Hypothalamus (tissue), 51 donors: ENCODE measurements at places on chromosomes 16 and 17.
A peak's percentile ranks its signal among the peaks of the same experiment; 100 is the strongest.

GRCh38 chr17:48241770-48242497 lies 134.4 kb downstream of the SNX11 start:
- DNase-seq: no peak

DNA sequence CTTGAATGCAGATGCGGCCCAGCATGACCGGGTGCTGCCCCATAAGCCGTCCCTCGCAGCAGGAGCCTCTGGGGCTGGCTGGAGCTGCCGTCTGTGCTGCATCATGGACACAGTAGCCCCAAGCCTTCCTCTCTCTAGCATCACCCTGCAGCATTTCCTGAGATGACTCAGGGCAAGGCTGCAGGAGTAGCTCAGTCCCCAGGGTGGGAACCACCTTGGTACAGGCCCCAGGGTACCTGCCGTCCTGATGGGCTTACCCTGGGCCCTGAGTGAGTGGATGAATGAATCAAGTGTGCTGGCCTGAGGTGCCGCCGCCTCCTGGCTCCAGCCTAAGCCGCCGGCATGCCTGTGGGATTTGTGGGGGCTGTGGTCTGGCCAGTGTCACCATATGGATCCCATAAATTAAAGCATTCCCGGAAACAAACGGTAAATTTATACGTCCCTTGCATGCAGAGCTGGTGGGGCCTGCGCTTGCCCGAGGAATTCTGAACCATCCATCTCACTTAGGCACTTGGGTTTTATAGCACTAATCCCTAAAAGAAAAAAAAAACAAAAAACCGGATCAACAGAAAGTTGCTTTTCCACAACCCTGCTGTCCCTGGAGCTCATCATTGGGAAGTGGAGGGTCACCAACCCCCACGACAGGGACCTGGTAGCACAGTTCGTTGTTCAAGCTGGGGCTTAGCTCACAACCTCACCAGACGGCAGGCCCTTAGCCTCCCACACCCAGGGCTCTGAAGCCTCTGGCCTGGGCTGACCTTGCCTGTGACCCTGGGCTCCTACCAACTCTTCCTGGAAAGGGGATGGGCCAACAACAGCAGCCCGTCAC lies 242.6 kb upstream of the CIBAR2 start:
- DNase-seq: no peak

GRCh38 chr17:56011406-56012131 lies 141.7 kb upstream of the ANKFN1 start:
- no peak for DNase-seq

GRCh38 chr17:17590883-17591354 lies 589 bp downstream of the PEMT start:
- DNase-seq: no peak

DNA sequence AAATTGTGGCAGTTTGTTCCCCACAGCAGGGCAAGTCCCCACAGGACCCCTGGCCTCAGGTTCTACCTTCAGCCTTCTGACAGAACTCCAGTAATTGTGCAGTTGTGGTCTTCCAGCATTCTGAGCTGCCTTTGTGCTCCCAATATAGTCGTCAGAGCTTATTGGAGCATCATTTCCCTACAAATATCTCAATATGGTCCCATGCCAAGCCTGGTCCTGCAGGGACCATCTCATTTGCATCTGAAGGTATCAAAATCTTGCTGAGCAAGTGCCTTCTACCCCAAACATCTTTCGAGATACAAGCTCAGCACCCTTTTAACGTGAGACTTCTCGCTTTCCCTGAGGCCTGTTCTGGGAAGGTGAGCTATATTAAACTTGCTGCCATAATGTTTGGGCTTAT lies 333.9 kb upstream of the CDH11 start:
- DNase-seq: no peak

DNA sequence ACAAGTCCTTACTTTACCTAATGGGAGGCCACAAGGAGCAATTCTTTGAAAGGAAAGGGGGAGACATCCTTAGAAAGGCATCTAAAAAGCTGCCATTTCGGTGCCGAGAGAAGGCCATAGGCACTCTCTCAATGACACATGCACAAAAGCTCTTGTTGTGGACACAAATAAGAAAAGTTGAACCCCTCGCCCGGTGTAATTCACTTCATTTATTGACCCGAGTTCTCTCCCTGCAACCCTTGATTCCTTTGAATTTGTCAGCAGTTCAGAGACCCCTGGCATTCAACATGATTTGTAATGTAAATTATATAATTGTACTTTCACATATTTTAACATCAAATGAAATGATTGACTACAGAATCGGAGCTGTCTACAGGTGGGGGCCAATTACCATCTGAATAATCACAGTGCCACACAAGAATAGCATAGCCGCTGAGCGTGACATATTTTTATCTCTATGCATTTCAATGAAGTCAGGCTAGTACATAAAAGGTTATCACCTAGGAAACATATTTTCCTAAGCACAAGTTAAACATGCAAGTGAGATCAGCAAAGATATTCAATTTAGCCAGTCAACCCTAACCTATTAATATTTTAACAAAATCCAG lies 66.7 kb downstream of the IRX6 start:
- DNase-seq: no peak

GRCh38 chr16:76946879-76947278 lies 244.1 kb upstream of the MON1B start:
- DNase-seq: no peak

GRCh38 chr17:8408371-8408770 lies 10.7 kb upstream of the RNF222 start:
- peak; percentile 20 for DNase-seq

DNA sequence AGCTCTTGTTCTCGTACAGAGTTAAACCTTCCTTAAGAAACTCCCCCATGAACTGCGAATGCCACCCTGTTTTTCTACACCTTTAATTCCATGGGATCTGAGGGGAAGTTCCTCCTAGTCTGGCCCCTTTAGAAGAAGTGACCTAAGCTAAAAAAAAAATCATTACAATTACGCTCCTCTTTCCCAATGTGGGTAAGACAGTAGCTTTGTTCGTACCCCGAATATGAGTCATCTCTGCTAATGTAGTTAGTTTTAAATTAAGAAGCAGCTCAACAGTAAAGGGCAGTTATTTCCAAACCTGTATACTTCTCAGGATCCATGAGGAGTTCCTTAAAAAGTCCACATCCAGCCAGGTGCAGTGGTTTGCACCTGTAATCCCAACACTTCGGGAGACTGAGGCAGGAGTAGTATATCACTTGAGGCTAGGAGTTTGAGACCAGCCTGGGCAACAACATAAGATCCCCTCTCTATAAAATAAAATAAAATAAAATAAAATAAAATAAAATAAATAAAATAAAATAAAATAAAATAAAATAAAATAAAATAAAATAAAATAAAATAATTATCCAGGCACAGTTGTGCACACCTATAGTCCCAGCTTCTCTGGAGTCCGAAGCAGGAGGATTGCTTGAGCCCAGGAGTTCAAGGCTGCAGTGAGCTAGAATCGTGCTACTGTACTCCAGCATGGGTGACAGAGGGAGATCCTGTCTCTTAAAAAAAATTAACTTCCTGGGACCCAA lies 26.1 kb downstream of the RCVRN start:
- no peak for DNase-seq

GRCh38 chr17:28726226-28726626 lies at the start of gene TLCD1:
Gene TLCD1, minus strand, starts transcription at chr17:28726233. Its CDS starts 136 bp downstream, at chr17:28726097.
- peak; percentile 76 for DNase-seq

GRCh38 chr17:72079700-72080099 lies 41.1 kb upstream of the SOX9 start:
- no peak for DNase-seq

- DNase-seq: no peak
Measured at GRCh38 chr16:88365244-88365865, 17.4 kb upstream of the ZNF469 start.

GRCh38 chr17:36592316-36592715 lies 637 bp downstream of the DHRS11 start:
- DNase-seq: no peak
